ENCODE measurements at places on chromosomes 7 and 10.

- DNase-seq, result no peak
Measured at GRCh38 chr7:107742678-107743566, 1.0 kb upstream of the CBLL1 start.

DNA sequence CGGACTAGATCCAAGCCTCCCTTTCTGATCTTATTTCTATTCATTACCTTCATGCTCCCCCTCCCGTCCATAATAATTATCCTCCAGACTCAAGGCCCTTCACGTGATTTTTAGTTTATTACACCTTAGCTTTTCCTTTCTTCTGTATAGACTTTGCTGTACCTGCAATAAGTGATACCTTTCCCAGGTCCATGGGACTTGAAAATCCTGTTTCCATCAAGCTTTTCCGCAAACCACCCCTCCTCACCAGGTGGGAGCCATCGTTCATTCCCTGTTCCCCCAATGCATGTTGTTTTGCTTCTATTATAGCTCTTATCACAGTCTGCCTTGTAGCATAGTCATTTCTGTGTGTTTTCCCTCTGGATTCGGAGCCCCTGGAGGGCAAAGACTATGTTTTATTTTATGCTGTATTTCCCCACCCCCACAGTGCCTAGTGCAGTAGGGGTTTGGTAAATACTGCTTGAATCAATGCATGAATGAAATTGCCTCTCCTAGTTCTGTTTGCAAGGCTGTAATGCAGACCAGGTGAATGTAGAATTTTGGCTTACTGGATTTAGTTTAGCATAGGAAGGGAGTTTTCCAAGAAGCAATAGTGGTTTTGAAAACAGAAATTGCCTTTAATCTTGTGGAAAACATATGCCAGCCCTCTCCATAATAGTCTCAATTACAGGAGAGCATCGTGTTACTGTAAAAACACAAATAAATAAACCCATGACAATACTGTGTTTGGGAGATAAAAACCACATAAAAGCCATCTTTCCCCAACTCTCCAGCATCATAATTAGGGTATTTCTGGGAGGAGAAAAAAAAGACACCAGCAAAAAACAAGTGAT lies 213.4 kb downstream of the AUTS2 start:
- DNase-seq, result no peak

DNA sequence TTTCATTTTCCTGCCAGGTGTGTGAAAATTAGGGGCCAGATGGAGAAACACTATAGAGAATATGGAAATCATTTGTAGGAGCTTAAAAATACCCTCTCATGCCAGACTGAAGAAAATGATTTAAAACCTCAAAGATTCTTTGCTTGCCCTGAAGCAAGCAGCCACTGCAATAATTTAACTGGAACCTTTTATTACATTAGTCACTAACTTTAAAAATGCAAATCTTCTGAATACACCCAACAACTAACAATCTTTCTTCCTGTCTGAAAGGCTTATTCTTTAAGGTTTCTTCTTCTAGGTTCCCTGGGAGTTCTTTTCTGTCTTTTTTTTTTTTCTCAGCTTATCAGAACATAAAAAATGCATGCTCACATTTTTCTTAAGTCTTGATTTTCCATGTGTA lies 238.5 kb upstream of the KMT2E start:
- DNase-seq, result no peak

DNA sequence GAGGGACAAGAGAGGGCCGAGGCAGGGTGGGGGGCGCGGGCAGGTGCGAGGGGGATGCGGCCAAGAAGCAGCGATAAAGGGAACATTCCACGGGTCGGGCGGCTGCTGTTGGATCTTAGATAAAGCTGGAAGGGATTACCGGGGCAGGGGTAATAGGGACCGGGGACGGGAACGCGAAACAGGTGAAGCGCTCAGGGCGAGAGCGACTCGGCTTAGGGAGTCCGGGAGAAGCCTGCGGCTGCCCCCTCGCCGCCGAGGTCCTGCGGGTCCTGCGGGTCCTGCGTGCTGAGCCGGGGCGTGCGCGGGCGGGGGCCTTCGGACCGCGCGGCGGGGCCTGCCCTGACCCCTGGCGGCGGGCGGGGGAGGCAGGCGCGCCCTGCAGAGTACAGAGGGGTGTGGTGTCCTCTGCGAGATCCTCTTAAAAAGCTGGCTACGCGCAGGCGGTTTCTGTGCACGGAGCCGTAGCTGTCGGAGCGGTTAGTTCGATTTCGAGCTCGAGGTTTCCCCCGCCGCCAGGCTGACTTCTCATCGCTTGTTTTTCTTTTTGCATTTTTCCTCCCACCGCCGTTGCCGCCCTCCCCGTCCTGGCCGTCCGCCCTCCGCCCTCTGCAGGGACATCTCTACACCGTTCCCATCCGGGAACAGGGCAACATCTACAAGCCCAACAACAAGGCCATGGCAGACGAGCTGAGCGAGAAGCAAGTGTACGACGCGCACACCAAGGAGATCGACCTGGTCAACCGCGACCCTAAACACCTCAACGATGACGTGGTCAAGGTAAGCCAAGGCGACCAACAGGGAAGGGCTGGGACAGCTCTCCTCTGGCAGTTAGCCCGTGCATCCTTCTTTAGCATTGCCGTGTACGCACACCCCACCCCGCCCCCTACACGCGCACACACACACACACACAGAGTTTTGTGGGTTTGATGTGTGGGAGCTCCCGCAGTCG lies 1.4 kb downstream of the CAV1 start:
- no peak for DNase-seq

DNA sequence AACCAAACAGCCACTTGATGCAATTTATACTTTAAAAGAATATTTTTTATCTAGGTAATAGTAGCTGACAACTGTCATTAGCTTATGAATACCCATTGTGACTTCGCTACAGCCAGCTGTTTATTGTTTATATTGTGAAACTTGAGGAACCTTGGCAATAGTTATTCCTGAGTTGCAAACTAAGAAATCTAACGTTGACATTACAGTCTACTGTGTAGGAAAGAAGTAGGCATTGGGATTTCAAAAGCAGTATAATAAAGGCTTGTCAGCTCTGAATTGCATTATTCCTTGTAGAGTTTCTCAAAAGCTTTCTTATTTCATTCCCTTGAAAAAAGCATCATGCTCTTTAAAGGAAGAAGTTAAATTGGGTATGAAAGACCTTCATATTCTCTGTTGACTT lies 42.7 kb upstream of the OIT3 start:
- no peak for DNase-seq

DNA sequence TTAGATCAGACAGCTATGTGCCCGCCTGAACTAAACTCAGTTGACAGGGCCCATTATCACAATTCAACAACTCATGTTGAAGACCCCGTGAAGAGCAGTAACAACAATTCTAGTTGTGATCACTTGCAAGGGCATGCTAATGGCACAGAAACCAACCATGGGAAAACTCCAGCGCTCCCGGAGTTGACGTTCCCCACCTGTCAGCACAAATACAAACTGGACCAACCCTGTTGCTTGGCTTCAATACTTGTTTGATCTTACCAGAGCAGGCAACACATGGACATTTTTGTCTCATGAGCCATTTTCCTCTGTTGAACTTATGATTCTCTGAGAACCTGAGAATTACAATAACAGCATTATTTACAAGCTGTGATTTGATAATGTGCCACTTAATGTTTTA lies 119.0 kb upstream of the LANCL2 start:
- DNase-seq, result no peak

- peak; percentile 19 for DNase-seq
Measured at GRCh38 chr7:34133356-34133982, 228.1 kb downstream of the BMPER start.

DNA sequence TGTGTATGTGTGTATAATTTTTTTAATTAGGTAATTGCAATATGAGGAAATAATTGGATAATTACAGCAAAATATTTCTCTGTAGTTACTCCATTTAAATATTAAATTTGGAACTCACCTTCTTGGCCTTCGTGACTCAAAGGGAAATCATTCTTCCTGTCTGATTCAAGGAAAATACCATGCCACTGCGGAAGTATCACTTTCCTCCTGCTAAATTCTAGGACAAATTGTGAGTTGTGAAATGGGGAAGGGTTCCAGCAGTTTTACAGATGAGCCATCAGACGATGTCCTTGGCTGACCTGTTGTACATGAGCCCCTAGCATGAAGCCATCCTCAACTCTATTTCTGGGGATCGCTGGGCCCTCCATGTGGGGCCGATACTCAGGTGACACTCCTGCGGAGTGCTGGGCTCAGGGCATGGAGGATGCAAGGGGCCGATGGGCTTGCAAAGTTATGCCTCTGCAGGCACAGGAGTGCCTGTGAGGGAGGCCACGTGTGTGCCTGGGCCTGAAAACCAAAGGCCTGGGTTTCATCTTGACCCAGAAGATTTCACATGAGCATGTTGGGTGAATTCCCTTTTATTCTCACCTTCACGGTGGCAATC lies 179.6 kb upstream of the TCERG1L start:
- DNase-seq, result no peak

- peak; percentile 1 for DNase-seq
Measured at GRCh38 chr10:17181751-17182150, 19.7 kb downstream of the TRDMT1 start.

GRCh38 chr10:6734286-6734685 lies 154.2 kb upstream of the PRKCQ start:
- DNase-seq, result no peak

GRCh38 chr10:25024528-25024927 lies 8.1 kb downstream of the THNSL1 start:
- DNase-seq, result no peak

GRCh38 chr7:142612237-142612881 lies 136.9 kb upstream of the PRSS1 start:
- DNase-seq, result no peak

GRCh38 chr10:16866541-16867275 lies 49.5 kb upstream of the RSU1 start:
- DNase-seq, result no peak

Measured in NCI-H524 treated with DMSO at 0.1 percent for 48 hours (cell line).